ENCODE measurements at places on chromosomes 6 and 20.

- DNase-seq, result peak; percentile 59
Measured at GRCh38 chr20:35767683-35768481, 3.9 kb upstream of the PHF20 start.

- DNase-seq, result no peak
Measured at GRCh38 chr6:52243282-52243893, 912 bp downstream of the IL17F start.

DNA sequence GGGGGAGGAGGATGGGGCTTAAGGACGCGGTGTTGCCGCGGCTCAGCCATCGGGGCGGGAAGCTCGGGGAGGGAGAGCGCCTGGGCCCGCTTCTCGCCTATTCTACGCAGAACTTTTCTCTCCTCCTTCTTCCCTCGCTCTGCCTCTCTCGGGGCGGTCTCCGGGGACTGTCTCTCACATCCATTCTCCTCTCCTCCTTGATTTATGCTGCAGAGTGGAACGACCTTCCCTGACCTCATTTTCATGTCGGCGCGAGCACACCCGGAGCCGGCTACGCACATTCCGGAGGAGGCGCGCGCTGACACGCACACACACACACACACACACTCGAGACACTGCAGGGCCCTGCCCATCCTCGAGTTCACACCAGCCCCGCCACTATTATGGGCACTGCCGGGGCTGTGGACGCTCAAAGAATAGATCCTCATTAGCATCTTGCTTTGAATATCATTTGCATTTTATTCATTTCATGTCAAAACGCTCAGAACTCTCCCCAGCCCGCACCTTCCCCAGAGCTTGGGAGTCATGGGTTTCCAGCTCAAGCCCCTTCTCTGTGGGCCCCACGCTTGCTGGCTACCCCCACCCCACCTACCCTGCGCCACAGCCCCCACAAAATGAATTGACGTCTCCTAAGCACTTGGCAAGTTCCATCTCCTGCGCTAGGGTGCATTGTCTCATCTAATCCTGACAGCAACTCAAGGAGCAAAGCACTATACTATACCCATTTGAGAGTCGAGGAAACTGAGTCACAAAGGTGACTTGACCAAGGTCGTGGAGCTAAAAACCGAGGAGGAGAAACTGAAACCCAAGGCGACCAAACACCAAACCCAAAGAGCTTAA lies 36.8 kb downstream of the NCR2 start:
- DNase-seq, result no peak

- no peak for DNase-seq
Measured at GRCh38 chr20:51386586-51386985, 155.9 kb downstream of the NFATC2 start.

DNA sequence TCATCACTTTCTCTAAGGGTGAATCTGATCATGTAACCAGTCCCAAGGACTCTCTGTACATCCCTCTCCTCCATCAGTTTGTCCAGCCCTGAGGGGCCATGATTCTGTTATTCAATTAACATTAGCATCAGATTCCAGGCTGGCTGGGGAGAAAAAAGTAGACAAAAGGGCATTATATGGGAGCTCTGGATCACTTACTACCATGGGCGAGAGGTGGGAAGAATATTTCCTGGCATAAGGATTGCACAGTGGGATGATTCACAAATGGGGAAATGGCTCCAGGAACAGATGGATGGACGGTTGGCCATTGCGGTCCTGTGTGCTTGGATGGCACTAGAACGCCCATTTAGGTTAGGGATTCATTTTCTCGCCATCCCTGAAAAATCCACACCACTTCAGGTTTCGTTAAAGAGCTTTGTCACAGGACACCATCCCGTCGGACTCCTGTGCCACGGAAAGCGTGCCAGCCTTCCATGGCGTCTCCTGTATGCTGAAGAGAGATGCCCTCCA lies 112.6 kb downstream of the THBS2 start:
- DNase-seq, result no peak

DNA sequence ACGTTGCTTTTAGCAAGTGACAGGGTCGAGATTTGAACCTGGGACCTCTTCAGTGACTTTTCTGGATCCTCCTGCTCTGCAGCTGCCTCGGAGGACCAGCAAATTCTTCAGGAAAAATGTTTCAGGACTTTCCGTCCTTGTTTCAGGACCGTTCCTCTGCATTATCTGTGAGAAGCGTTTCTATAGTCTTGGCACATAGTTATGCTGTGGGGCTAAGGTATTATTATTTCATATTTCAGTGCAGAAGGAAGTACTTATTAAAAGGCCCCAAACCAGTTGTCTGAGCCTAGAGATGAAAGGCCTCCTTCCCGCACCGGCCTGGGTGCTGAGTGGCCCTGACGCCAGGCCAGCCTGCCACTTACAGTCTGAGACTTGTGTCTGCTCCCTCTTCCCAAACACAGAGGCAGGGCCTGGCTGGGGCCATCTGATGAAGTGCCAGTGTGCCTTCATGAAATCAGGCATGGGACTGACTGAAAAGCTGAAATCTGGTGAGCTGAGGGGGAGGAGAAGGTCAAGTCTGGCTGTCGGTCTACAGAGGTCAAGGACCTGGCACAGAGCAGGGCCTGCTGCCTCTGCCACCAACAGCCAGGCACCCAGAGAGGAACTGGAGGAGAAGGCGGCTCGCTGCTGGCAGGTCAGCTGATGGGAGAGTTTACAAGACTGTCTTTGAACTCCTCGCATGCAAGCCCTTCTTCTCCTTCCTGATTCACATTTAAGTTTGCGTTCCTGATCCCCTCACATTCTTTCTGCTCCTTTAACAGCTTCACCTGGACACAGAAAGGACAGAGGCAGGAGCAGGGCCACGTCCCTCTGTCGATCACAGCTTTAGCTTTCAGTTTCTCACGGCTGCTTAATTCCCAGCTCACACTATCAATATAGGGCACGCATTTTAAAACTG lies 8.9 kb upstream of the QKI start:
- peak; percentile 89 for DNase-seq

DNA sequence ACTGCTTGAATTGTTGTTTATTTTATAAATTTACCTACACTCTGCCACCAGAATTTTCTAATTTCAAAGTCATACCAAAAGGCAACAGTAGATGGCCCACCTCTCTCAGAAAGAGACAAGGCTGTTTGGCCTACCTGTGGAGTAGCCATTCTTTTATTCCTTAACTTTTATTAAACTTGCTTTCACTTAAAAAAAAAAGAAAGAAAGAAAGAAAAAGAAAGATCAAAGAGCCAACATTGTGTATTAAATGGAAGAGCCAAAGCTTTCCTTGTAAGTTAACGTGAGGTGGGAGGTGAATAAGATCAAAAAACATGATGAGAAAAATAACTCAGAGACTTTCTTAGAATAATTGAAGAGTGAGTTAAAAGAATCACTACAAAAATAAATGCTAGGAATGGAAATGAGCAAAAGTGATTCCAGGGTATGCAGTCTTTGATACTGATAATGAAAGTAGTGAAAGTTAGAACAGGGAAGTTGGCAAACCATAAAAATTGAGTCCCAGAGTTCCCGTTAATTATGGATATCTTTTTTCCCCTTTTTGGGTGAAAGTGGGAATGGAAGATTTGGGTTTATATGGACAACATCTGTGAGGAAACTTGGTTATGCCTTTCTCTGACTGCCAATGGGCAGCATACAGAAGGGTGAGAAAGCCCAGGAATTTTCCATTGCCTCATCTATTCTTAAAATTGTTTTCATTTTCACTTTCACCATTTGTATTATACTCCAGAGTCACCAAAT lies 35.9 kb upstream of the MYB start:
- no peak for DNase-seq

GRCh38 chr6:7939864-7940228 lies 29.3 kb upstream of the TXNDC5 start:
- no peak for DNase-seq

DNA sequence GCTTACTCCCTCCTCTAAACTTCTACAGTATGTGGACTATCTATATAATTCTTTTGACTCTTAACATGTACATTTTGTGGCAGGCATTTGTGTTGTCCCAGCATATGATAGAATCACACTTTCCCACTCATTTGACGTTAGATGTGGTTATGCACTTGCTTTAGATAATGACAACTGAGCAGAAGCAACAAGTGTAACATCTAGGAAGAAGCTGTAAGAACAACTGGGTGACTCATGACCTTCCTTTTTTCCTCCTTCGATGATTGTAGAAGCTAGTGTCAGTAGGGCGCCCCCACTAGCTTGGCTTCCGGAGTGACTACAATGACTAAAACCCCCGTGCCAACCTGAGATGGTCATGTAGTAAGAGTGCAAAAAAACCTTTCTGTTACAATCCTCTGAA lies 74.6 kb upstream of the CEP85L start:
- DNase-seq, result no peak

- no peak for DNase-seq
Measured at GRCh38 chr6:126143761-126144251, 157.5 kb downstream of the TRMT11 start.

DNA sequence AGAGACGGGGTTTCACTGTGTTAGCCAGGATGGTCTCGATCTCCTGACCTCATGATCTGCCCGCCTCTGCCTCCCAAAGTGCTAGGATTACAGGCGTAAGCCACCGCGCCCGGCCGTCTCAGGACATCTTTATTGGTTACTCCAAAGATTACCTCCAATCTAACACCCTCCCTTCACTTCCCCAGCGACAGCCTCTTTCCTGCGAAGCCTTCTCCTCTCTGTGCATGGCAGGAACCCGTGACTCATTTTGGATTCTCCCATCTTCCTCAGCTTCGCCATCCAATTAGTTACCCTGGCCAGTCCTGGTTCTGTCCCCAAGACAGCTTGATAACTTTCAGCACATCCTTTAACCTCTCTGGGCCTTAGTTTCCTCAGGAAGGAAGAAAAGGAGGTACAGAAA lies 51.3 kb upstream of the TOX2 start:
- DNase-seq, result no peak

- DNase-seq, result no peak
Measured at GRCh38 chr6:22145823-22146677, 150.8 kb downstream of the PRL start.

GRCh38 chr6:114762145-114762544 lies 419.3 kb upstream of the HS3ST5 start:
- DNase-seq, result no peak

GRCh38 chr6:12163149-12163548 lies 127.0 kb upstream of the EDN1 start:
- no peak for DNase-seq

GRCh38 chr6:121771937-121772720 lies 336.7 kb downstream of the GJA1 start:
- no peak for DNase-seq

DNA sequence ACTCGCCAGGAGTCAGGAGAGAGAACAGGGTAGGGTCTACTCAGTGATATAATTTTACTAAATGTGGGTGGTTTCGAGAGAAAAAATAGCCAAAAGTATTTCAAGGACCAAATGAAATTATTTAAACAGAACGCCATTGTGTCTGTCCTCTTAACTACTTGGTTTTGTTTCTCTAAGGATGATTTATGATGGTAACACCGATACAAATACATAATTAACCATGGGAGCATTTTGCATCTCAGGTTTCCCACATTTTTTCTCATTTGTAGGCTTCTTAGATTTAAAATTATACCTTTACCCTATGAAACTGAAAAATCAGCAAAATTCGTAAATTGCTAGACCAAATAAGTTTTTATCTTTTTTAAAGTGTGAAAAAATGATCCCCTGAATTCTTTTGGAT lies 188.2 kb downstream of the ZFP64 start:
- DNase-seq, result no peak

DNA sequence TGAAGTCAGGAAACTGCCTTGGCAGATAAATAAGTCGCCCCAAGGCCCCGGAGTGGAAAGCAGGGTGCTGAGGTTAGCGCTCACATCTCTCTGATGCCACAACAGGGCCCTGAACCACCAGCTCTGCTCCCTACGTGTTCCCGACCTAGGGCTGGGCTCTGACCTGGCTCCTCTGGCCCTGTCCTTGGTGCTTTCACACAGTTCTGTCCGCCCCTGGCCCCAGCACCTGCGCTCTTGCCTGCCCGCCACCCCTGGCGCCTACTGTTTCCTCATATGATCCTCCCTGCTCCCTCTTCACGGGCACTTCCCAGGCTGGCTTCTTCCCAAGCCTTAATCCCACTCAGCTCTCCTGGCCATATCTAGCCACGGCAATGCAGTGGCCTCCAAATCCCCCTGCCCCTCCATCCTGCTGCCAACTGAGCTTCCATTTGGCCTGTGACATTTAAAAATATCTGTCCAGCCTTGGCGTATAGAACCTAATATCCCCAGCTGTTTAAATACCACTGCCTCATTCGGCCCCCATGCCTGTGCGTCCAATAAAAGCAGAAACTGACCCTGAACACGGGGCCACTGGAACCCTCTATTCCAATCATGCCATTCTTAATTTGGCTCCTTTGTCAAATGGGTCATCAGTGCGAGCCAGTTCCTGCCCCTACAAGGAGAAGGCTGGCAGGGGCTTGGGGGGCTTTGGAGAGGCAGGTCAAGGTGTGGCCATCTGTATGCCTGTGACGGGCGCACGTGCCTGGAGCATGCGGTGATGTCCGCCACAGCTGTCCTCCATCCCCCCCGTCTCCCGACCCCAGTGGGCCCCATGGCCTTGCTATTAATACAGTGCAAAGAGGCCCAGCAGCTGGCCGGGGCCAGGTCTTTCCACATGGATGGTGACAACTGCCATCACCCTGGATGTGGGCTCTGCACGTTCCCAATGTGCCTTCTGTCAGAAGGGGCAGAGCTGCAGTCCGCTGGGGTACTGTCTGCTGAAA lies 27.7 kb downstream of the GNAS-AS1 start:
- DNase-seq, result no peak

DNA sequence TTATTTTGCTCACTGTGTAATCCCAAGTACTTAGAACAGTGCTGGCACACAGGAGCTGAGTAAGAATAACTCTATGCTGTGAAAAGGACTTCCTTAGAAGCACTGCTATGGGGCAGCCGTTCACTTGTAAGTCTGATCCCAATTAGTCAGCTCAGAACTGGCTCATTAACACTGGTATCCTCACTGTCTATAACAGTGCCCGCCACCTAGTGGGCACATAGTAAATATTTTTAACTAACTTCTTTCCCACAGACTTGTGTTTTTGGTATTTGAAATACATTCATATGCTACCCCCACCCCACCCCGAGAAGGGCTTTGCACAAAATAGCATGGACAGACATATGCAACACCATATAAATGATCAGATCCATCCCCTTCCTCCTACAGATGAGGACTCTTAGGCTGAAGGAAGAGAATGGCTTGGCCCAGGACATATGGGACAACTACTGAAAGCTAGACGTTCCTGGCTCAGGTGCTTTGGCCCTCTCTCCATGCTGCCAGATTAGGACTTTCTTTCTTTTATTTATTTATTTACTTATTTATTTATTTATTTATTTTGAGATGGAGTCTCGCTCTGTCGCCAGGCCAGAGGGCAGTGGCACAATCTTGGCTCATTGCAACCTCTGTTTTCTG lies 47.1 kb downstream of the DST start:
- no peak for DNase-seq

DNA sequence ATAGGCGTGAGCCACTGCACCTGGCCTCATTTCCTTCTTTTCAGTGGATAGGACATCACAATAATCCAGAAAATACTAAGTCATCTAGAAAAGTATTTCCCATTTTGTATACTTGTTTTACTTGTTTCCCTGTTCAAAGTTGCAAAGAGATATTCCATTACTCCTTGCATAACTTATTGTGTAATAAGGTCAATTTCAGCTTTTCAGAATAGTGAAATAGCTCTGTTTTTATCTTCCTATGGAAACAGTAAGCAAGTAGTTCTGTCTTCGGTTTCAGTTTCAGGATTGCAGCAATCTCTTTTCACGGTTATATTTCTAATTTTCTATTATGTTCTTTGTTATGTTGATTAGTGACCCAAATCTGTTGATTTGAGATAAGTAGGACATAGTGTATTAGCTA lies 6.0 kb downstream of the STX11 start:
- no peak for DNase-seq

- peak; percentile 46 for DNase-seq
Measured at GRCh38 chr20:4519534-4519933, 202.2 kb upstream of the PRND start.

GRCh38 chr6:74638412-74638811 lies 567.4 kb downstream of the COL12A1 start:
- no peak for DNase-seq

All from lower lobe of right lung (tissue), 2 donors.